Fibroblast of lung (primary cell): ENCODE measurements at places on chromosomes 5 and 9.

GRCh38 chr9:133825555-133826218 lies 87.5 kb upstream of the SARDH start:
- no peak for DNase-seq

DNA sequence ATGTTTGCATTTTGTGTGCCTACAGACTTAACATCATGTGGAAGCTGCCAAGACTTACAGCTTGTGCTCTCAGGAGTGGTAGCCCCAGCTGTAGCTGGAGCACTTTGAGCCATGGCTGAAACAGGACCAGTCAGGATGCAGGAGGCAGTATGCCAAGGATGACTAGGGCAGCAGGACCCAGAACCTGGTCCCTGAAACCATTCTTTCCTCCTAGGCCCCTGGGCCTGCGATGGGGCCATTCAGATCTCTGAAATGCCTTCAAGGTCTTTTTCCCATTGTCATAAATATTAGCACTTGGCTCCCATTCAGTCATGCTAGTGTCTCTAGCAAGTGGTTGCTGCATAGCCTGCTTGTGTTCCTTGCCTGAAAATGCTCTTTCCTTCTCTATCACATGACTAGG lies 29.6 kb upstream of the VLDLR start:
- no peak for DNase-seq

GRCh38 chr5:89255845-89256463 lies 373.0 kb upstream of the MEF2C start:
- peak; percentile 67 for DNase-seq

DNA sequence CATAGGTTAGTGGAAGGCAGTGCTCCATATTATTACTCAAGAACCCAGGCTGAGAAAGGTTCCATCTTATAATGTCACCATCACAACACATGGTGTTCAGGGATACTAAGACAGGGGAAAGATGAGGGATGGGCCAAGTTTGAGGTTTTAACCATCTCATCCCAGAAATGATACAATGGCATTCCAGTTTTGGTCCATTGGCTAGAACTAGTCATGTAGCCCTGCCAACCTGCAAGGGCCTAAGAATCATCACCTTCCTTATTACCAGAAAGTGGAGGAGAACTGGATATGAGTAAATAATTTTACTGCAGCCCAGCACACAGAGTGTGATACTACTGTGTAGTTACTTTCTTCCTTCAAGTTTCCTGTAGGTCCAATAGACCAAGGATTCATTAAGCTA lies 144.5 kb upstream of the ABCA1 start:
- DNase-seq = no peak

- no peak for DNase-seq
Measured at GRCh38 chr5:81549123-81549522, 155.2 kb upstream of the ACOT12 start.

DNA sequence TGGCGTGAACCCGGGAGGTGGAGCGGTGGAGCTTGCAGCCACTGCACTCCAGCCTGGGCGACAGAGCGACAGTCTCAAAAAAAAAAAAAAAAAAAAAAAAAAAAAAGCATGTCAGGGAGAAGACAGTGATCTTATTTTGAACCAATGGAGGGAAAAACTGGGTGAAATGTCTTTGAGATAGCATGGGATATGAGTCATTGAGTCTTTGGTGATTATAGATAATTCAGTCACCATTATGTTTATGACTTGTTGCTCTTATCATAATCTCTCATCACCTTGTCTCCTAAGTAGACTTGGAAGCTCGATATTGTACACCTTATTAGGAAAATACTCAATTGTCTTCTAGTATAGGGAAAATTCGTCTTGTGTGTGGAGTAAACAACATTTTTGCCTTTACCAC lies 55.1 kb upstream of the KDM4C start:
- DNase-seq = no peak

DNA sequence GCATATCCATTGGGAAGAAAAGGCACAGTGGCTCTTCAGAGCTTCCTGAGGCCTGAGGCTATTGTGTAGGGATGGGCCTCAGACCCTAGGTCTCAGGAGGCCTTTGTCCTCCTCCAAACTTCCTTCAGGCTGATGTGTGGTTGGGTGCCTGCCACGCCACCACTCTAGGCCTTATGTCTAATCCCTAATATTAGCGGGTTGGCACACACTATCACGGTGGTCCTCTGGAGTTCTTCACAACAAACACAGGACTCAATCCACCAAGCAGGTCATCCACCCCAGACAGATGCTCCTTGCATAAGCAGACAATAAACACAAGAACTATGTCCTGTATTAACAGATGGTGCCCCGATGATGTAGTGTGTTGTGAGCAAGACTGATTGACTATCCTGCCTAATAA lies 31.0 kb upstream of the FSTL4 start:
- DNase-seq = no peak

GRCh38 chr9:100084734-100085133 lies 14.1 kb downstream of the ERP44 start:
- no peak for DNase-seq

GRCh38 chr9:128051932-128052709 lies 15.0 kb downstream of the NAIF1 start:
- DNase-seq = no peak

DNA sequence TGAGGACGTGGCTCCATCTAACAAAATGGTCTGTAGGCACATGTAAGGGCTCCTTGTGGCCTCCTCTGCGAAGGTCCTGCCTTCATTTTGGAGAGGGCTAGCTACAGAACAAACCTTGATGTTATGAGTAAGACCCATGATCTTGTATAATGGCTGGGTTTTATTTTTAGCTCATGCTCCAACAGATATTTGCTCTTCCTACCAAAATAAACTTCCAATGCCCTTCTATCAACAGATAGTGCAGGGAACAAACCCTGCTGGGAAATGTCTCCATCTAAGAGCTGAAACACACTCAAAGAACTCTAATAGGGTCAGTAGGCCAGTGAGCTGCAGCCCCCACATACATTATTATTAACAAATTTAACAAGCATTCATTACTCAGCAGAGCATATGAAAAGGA lies 189.5 kb downstream of the LURAP1L start:
- no peak for DNase-seq

DNA sequence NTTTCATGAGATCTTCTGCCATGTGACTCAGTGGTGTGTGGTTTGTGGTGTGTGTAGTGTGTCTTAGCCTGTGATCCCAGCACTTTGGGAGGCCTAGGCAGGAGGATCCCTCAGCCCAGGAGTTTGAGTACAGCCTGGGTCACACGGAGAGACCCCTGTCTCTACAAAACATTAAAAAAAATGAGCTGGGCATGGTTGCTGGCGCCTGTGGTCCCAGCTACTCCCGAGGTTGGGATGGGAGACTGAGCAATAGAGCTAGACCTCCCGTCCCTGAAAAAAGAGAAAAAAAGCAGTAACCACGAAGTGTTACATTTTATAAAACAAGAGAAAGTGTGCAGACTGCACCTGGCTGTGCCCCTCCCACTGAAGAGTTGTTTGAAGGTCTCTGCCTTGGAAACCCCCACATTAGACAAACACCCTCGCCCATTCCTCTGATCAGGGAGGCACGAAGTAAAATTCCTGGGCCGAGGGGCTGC lies 21.2 kb upstream of the RNU6ATAC start:
- no peak for DNase-seq

- DNase-seq = no peak
Measured at GRCh38 chr5:58456486-58456885, 3.4 kb downstream of the PLK2 start.

DNA sequence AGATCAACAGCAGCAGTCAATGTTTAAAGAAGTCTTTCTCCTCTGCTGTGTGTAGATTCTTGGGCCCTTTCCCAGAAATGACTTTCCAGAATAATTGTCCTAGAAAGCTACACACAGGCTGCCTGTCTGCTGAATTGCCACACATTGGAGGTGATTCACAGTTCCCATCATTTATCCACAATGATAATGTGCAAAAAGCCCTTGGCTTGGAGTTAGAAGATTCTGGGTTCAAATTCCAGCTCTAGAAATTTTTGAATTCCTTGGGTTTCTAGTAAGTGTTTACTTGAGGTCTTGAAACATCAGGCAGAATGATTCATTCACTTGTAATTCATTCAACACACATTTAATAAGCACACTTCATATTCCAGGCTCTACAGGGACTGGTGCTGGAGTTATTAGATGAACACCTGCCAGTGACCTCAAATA lies 28.6 kb upstream of the EPB41L4B start:
- peak; percentile 97 for DNase-seq

GRCh38 chr5:60835554-60835953 lies 8.5 kb downstream of the ELOVL7 start:
- peak; percentile 4 for DNase-seq
